ENCODE measurements at places on chromosomes 12 and 14.

- DNase-seq: no peak
Measured at GRCh38 chr12:31922341-31923062, 36.7 kb upstream of the RESF1 start.

DNA sequence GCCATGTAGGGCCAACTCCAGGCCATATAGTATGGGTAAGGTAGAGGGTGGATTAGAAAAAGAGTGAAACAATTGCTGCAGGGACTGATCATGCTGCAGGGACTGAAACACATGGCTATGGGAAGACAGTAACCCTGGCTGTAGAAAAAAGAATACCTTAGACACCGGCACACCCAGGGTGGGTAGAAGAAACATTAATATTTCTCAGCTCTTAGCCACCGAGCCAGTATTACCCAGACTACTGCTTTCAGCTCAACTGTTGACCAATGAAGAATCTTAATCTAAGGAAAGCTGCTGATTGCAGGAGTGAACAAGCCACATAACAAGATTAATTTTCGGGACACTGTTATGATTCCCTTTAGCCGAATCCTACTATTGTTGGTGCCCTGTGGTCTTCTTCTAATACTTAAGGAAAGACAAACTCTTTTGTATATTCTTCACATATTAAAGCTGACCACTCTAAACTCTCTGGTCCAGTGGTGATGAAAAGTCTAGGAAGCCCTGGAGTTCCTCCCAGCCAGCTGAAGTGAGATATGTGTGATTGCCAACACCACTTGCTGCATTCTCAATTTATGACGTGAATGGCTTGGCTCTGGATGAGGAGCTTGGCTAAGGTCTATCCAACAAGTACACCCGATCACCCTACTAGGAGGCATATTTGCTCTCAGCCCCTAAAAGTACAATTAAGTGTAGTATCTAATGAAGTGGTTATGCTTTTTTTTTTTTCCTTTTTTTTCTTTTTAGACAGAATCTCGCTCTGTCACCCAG lies 69.2 kb downstream of the NOVA1 start:
- DNase-seq: peak; percentile 47

DNA sequence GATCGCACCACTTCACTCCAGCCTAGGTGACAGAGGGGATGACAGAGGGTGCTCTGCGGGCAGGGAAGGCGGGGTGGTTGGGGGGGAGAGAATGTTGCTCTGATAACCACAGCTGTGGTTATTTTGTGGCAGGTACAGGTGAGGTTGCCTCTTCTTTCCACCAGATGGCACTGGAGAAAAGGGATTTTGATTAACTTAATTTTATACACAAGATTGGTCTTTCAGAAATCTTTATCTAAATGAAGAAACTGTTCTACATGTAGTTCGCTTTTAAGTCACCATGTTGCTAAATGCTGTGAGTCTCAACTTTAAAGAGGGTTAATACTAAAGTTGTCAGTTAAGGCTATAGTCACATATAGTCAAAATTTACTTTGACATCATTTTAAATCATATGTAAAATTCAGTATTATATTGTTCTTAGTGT lies 25.7 kb downstream of the FGF23 start:
- DNase-seq: no peak

DNA sequence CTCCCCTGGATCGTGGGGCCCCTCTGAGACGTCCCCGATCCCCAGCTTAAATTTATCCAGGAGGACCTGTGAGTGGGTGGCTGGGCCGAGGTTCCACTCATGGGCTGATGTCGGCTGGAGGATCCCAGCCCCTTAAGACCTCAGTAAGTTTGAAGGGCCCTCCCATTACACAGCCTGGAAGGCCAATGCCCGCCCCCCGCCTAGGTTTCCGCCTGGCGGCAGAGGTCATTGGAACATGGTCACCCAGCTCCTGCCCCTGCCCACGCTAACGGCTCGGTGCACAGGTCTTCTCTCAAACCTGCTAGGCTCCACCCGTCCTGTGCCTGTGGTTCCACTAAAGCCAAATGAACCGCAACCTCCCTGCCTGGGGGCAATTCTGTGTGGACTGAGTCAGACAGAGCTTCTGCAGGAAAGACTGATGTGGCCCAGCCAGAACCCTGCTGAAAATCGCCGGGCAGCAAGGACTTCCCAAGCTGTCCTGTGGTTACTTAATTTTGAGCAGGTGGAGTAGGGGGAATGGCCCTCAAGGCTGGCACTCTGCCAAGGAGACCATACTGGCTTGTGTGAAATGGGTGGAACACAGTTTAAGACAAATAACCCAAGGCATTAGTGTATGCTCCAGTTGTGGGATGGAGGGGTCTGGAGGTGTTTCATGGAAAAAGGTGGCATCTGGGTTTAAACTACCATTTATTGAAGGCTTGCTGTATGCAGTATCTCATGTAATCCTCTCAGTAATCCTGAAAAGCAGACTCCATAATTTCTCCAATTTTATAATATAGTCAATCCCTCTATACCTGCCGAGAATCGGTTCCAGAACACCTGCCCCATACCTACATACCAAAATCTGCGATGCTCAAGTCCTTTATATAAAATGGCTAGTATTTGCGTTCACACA lies 903 bp upstream of the NT5DC3 start:
- peak; percentile 76 for DNase-seq
